CD4-positive, alpha-beta memory T cell (primary cell): ENCODE measurements at places on chromosomes 4 and X. TPM values are rescaled to one million over a fixed set of nuclear protein-coding genes. Genes with fewer than 3 reads are reported as not detected.

DNA sequence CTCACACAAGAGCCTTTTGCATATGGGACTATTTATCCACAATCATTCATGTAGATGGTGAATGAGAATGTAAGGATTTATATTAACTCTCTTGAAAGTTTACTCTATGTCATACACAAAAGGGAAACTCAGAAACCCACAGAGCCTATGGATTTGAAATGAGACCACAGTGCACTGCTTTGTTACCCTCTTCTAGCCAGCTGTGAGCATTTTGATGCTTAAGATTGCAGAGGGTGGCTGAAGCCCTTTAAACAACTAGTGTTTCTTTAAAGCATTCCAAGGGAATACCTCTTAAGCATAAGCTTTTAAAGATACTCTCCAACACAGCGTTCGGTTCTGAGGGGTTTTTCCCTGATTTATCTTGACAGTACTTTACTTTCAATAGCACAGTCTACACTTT, 113.9 kb downstream of the NKX6-1 start:
- H3K4me3 ChIP-seq: no peak overlapping the region
- no peaks in the 10 kb centered on the region for H3K4me1 ChIP-seq
- H3K27me3 ChIP-seq: no peaks in the 10 kb centered on the region
- H3K36me3 ChIP-seq: no peaks in the 10 kb centered on the region

The AMBN gene
- total RNA-seq: not detected

DNA sequence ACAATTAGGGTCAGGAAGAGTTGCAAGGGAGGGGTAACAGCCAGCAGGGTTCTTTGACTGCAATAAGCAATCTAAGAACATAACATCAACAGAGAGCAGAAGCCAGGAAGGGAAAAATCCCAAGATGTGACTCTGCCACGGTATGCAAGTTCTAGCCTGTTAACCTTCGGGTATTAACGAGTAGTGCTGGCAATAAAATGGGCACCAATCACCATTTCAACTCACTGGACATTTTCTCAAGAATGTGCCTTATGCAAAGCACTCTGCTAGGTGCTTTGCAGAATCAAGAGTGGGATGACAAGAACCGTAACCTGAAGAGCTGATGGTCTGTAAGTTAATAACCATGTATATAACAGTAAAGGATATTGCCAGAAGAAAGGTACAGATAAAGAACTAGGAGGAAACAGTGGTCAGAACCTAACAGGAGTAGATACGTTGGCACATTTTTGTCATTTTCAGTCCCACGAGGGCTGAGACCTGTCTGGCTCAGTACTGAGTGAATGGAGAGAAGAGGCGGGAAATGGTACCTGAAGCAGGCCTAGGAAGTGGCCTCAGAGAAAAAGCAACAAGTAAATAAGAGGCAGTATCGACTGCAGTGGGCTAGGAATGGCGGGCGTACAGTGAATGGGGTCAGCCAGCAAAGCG, 2.7 kb downstream of the ELOVL6 start:
- no peaks in the 10 kb centered on the region for H3K27me3 ChIP-seq
- DNase-seq: peak; percentile 10
- peak overlapping the region; percentile 80 for H3K4me3 ChIP-seq
- H3K36me3 ChIP-seq: no peaks in the 10 kb centered on the region
- H3K4me1 ChIP-seq: peaks cover 27% of the 10 kb centered on the region

The SPRY1 gene
- total RNA-seq: 4.6 TPM

DNA sequence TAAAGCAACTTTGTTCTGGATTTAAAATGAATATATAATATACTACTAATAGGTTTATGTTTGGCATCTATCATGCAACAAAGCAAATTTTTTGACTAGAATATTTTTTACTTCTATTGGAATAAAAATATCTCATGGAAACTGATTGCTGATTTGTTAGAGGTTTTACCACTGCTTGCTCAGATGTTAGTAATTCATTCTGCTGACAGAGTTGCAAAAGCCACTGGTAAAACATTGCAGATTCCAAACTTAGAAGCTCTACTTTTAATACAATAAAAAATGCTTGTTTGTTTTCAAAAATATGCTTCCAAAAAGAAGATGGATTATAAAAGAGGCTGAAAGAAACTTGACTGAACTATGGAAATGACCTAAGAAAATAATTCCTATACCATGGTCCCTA, 795.2 kb downstream of the PCDH18 start:
- no peaks in the 10 kb centered on the region for H3K36me3 ChIP-seq
- no peaks in the 10 kb centered on the region for H3K27me3 ChIP-seq
- H3K4me1 ChIP-seq: no peaks in the 10 kb centered on the region
- no peak overlapping the region for H3K27ac ChIP-seq

DNA sequence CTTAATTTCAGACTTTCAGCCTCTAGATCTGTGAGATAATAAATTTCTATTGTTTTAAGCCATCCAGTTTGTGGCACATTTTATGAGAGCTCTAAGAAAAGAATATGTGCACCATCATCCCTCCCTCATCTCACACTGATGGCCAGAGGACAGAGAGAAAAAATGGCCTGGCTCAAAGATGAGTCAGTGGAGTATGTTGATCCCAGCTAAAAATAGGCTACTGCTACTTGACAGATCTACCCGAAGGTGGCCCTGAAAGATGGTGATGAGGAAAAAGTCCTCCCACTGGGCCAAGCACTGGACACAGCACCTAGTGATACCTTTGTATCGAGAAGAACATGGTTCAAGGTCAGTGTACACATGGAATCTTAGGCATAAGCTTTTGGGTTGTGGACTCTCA, 38.2 kb upstream of the DCTD start:
- no peaks in the 10 kb centered on the region for H3K4me1 ChIP-seq
- no peaks in the 10 kb centered on the region for H3K36me3 ChIP-seq
- DNase-seq: no peak
- no peak overlapping the region for H3K4me3 ChIP-seq
- H3K27ac ChIP-seq: no peak overlapping the region
- H3K27me3 ChIP-seq: no peaks in the 10 kb centered on the region

The CSAG1 gene
- total RNA-seq: not detected

GRCh38 chr4:156073976-156074375, 120.3 kb upstream of the CTSO start:
- no peaks in the 10 kb centered on the region for H3K27me3 ChIP-seq
- H3K4me1 ChIP-seq: no peaks in the 10 kb centered on the region
- DNase-seq: no peak
- no peak overlapping the region for H3K4me3 ChIP-seq

DNA sequence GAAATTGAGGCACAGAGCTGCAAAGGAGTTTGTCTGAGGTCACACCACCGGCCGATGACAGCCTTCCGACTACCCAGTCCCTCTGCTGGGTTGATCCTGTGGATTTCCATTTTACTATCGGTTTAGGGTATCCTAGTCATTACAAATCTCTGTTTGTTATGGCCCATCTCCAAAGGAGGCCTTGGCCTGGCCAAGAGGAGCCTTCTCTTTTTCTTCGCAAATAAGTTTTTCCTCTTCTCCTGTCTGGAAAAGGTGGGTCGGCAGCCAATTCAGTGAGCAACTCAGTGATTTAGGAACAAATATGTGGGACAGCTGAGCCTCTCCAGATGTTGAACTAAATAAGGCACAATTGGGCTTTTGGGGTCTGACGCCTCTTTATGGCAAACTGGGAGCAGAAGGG, 169.2 kb upstream of the RBPJ start:
- H3K27me3 ChIP-seq: no peaks in the 10 kb centered on the region
- no peak overlapping the region for H3K4me3 ChIP-seq
- H3K4me1 ChIP-seq: no peaks in the 10 kb centered on the region
- no peak overlapping the region for H3K27ac ChIP-seq
